ENCODE measurements at places on chromosomes 1 and 21.

- no peak for DNase-seq
Measured at GRCh38 chr1:35577071-35577998, 4.2 kb downstream of the TFAP2E start.

DNA sequence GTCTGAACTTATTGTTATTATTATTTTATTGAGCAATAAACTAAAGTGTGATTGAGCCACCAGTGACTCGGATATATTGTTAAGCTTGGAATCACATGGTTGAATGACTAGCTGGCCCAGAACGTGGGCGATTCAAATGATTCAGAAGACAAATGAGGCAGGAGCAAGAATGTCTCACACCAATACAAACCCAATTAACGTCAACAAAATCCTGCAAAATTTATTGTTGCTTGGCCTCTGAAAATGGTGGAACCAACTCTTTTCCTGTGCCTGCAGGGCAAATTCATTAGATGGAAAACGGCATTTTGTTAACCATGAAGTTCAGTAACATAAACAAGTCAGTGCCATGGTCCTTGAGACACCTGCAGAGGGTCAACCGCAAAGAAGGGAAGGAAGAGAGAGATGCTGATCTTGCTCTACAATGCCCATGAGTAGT is 482.0 kb downstream of the SETD4 start:
- no peak for DNase-seq

GRCh38 chr1:219189021-219189824 is 15.5 kb downstream of the LYPLAL1 start:
- DNase-seq = no peak

- no peak for DNase-seq
Measured at GRCh38 chr21:41752231-41752681, 14.6 kb downstream of the RIPK4 start.

- DNase-seq = no peak
Measured at GRCh38 chr1:225406976-225407725, 20.7 kb downstream of the LBR start.

DNA sequence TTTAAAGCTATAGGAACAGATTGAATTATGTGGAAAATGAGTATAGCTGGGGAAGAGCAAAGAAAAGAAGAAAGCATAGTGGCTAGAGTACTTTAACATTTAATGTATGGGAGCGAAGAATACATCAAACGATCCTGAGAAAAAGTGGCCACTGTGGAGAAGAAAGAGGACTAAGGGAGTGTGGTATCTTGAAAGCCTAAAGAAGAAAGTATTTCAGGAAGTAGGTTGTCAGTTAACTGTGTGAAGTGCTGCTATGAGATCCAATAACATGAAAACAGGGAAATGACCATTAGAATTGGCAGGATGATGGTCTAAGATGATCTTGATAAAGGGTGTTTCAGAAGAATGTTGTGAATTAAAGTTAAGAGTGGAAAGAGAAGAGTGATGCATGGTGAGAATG is 219.6 kb upstream of the BEND5 start:
- DNase-seq = no peak

GRCh38 chr1:234683127-234683860 is 73.3 kb upstream of the IRF2BP2 start:
- DNase-seq = no peak

DNA sequence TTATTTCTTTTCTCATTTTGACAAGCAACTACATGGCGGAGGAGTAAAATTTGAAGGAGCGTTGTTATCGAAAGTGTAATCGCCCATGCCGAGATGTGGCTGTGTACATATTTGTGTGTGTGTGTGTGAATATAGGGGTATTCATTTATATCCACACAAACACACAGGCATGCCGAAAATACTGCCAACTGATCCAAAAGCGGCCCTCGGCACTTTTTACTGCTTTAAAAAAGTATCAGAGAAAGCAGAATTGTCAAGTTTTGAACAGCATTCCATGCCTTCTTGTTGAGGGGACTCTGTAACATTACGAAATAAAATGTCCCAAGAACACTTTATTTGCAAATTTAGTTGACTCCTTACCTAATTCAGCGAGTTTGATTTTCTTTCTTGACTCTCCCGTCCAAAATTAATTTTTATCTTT is 1.1 kb downstream of the PBX1 start:
- no peak for DNase-seq

DNA sequence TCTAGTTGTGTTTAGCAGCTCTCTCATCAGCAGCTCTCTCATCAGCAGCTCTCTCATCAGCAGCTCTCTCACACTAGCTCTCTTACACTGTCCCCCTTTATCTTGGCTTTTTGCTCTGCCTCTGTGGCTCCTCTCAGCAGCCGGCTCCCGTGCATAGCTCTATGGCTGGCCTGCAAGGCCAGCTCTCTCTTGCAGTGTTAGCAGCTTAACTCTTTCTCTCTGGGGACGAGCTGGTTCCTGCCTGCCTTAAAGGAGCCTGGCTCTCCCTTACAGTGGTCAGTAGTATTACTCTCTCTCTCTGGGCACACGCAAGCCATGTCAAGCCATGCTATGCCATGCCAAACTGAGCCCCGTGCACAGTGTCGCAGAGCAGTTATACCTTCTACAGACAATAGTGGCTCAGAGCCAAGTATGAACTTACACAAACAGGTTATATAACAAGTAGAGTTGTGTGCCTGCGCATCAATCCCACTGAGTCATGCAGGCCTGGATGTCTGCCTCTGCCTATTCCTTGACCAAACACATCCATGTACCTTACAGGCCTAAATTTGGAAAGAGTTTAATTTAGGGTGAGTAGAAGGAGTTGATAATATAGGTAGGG is 295.9 kb downstream of the TPR start:
- DNase-seq = no peak

GRCh38 chr1:235307158-235308124 is 20.5 kb downstream of the ARID4B start:
- DNase-seq = no peak

DNA sequence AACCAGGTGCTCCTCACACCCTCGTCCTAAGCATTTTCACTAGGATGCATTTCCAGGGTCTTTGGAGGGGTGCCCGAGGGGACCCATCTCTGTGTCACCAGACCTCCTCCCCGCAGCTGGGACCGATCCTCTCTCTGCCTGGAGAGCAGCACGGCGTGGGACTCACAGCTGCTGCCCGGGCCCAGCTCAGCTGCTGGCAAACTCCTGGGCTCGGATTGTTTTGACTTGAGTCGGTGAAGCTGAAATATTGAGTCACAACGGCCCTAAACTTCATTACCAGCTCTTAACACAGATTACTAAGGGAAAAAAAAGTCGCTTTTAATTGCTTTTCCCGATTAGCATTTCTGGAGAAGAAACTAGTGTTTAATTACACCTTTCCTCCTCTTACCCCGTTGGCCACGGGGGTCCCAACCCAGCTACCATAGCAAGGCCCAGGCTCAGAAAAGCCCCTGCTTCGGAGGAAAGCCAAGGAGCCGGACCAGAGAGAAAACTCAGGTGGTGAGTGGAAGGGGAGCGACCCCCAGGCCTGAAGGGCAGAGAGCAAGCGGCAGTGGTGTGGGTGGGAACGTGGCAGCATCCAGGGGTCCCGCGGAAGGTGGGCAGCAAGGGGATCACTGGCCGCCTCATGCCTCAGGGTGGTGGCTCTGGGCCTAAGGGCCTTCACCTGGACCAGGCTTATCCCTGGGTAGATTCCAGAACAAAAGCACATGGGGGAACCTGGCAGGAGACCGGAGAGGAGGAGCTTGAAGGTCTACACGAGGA is 41.7 kb downstream of the CASZ1 start:
- no peak for DNase-seq

GRCh38 chr1:14160781-14161180 is 437.7 kb upstream of the KAZN start:
- no peak for DNase-seq

DNA sequence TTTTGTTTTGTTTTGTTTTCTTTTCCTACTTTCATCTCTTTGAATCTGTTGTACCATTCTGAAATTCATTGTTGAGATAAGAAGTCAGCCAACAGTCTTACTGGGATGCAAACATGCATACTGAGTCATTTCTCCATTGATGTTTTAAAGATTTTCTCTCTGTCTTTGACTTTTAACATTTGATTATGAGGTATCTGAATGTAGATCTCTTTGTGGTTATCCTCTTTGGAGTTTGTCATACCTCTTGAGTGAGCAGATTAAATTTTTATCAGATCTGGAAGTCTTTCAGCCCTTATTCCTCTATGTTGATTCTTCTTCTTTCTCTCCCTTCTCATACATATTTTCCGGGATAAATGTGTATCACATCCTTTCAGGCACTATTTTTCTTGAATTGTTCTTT is 406.9 kb upstream of the NCAM2 start:
- no peak for DNase-seq

GRCh38 chr1:9081473-9081872 is 12.0 kb upstream of the SLC2A5 start:
- DNase-seq = no peak

GRCh38 chr1:67059346-67059745 is 5.4 kb upstream of the SLC35D1 start:
- no peak for DNase-seq

- DNase-seq = no peak
Measured at GRCh38 chr1:12617511-12617900, 504 bp downstream of the DHRS3 start.

DNA sequence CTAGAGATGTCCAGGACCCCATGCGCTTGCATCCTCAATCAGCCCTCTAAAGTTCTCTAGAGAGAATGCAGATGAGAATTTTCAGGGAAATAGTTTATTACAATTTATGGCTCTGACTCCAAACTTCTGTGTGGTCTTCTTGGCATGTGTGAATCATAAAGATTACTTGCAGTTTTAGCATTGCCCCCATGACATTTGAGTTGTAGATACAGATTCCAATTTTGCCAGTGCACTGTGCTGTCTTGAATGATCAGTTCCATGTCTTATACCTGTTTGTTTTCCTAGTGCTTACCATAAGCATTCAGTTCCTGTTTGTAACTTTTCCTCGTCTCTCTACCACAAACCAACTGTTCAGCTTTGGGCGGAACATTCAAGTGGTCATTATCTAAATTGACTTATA is 4.8 kb downstream of the KRTAP21-3 start:
- no peak for DNase-seq

DNA sequence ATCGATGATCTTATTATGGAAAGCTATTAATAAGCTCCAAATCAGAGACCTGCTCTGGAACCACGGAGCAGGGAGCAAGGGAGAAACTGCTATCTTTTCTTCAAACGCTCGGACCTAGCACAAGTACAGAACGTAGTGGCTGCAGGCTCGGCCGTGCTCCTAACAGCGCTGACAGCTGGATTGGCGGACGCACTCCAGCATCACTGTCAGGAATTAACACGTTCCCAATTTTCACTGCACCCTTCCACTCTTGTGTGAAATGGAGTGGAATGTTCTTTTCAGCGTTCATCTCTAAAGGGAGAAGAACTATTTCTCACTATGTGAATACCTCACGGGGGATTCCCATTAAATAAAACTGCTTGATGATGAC is 106.9 kb downstream of the ZNF281 start:
- DNase-seq = no peak

- no peak for DNase-seq
Measured at GRCh38 chr1:119816407-119816806, 5.1 kb upstream of the REG4 start.

DNA sequence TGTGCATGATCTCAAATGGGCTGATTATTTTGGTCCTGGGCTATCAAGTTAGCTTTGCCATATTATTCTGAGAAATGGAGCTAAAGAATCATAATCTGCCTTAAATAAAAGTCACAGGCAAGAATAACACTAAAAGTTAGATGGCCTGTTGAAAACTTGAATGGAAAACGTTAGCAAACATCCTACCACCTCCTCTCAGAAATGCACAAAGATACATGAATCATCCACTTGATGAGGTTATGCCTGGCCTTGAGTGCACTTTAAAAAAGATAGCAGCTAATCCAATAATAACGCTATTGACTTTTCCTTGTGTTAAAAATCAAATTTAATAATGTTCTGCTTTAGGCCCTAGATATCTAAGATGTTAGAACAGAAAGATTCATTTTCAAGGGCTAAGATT is 108.0 kb downstream of the KCNJ6 start:
- no peak for DNase-seq

- no peak for DNase-seq
Measured at GRCh38 chr1:95323123-95323522, 89.1 kb downstream of the RWDD3 start.

DNA sequence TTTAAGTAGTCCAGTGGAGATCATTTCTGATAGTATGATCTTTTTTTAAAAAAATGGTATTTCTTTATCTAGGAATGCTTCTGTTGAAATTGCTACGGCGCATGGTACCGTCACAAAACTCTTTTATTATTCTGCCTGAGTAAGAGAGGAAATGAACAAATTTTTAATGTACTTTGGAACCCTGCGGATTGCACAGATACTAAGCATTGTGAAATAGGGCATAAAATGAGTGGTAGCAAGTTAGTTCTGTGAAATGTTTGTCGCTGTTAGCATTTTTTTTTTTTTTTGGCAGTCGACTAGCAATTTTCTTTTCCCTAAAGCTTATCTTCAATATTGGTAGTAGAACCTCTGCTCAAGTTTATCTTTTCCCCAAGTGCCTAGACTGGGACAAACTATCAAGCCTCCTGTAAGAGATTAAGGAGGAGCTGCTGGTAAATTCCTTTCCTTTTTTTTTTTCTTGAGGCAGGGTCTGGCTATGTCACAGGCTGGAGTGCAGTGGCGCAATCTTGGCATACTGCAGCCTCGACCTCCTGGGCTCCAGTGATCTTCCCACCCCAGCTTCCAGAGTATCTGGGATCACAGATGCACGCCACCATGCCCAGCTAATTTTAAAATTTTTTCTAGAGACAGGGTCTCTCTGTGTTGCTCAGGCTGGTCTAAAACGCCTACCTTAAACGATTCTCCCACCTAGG is 2.2 kb downstream of the ITSN1 start:
- DNase-seq = no peak

DNA sequence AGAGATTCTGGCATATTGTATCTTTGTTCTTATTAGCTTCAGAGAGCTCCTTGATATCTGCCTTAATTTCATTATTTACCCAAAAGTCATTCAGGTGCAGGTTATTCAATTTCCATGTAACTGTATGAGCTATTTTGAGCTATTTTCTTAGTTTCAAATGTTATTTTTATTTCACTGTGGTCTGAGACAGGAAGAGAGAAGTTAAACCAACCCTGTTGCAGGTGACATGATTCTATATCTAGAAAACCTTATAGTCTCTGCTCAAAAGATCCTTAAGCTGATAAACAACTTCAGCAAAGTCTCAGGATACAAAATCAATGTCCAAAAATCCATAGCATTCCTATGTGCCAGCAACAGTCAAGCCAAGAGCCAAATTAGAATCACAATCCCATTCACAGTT is 1644.0 kb upstream of the B3GALT2 start:
- no peak for DNase-seq

DNA sequence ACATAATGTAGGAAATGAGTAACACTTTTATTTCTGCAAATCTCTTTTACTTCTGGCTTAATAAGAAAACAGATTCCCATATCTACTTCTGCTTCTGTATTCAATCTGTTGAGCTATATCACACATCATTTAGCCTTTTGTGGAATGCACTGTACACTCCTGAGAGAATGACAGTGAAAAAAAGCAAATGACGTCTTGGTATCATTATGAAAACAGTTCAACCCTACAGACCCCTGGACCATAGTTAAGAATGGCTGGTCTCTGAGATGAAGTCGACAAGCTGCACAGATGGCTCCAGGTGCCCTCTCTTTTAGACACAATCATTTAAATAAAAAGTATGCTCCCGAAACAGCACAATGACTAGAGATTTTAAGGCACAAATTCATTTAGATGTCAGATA is 247.0 kb downstream of the RERE start:
- DNase-seq = no peak
